ENCODE measurements at places on chromosomes 11 and 22.

- no peak for DNase-seq
Observed at GRCh38 chr22:32335471-32335870, 22.2 kb upstream of the RFPL3 start.

DNA sequence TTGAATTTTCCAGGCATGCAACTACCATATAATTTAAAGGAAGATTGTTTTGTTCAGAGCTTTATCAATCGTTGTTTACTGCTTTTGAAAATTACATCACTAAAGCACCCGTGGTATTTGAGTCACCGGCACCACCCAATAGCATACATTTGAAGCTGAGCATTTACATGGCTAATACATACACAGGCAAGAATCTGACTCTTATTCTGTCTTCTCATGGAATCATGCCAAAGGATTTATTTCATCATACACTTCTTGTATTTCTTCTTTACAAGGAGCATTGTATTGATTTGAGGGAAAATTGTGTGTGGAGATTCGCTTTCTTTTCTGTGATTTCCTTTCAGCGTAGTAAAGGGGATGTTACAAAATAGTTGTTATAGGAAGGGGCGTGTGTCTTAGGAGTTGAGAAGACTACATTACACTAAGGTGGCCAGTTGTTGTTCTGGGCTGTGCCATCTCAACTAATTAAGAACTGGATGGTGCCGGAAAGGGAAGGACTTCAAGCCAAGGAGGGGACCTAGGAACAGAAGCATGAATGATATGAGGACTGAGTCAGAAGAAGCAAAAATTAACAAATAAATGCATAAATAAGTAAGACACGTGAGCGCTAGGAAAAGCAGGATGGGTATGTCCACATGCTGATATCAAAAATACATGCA, 12.9 kb upstream of the CD3E start:
- DNase-seq = no peak

DNA sequence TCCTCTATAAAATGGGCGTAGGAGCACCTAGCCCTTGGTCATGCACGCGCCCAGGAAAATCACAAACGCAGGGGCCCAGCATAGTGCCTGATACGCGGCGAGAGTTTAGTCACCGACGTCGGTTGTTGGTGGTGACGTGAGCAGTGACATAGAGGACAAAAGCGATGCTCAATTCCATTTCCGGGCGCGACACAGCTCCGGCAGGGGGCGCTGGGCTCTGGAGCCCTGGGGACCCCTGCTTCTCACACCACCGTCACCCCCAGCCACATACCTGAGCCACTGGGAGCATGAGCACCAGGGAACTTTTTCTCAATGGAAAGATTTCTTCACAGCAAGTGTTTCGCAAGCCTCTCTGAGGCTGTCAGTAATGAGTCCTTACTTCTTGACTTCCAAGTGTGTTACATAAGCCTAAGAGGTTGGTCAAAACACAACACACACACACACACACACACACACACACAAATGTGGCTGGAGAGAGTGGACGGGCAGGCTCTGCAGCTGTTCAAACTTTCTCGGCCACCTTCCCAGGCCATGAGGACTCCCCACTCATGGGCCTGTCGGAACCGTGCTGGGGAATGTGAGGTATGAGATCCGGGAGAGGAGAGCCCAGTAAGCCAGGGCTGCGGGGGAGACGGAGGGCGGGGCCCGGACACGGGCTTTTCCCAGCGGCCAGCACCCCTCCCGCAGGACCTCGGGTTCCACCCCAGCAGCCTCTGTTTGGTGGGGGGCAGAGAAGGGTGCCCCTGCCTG, 36.9 kb upstream of the LINC01488 start:
- DNase-seq = peak; percentile 10

DNA sequence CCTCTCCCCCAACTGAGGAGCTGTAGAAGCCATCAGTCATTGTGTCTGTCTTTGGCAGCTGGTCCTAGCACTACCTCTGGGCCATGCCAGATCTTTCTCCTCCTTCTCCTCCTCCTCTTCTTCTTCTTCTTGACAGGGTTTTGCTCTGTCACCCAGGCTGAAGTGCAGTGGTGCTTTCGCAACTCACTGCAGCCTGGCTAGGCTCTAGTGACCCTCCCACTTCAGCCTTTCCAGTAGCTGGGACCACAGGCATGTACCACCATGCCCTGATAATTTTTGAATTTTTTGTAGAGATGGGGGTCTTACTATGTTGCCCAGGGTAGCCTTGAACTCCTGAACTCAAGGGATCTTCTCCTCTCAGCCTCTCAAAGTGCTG, 50.1 kb upstream of the SHANK2 start:
- DNase-seq = no peak

- no peak for DNase-seq
Observed at GRCh38 chr22:23718371-23719165, 27.8 kb downstream of the RGL4 start.

GRCh38 chr11:59999691-60000090, 17.3 kb upstream of the OOSP4B start:
- DNase-seq = no peak

GRCh38 chr11:9038541-9038940, 34.7 kb upstream of the NRIP3 start:
- no peak for DNase-seq

- no peak for DNase-seq
Observed at GRCh38 chr11:44389963-44390605, 80.1 kb upstream of the ALX4 start.

- no peak for DNase-seq
Observed at GRCh38 chr22:22682807-22683667, 38.6 kb downstream of the GGTLC2 start.

- no peak for DNase-seq
Observed at GRCh38 chr11:100929377-100929776, 200.2 kb downstream of the PGR start.

DNA sequence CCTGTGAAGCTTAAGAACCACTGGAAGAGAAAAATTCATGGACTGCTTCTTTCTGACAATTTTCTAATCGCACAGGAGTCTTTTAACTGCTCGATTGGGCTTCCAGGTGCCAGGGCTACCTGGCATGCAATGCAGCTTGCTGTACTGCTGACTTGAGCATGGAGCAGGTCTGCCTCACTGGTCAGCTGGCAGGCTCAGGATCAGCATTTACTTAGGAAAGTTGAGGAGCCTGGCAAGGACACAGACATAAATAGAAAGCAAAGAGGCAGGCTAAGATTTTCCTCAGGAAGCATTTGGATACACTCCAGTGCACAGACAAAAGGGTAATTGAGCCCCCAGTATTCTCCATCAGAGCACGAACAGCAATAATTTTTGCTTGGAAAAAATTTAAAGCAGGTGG, 163.5 kb downstream of the CSNK2A3 start:
- no peak for DNase-seq

GRCh38 chr11:26943636-26944035, 50.3 kb upstream of the FIBIN start:
- DNase-seq = no peak

- DNase-seq = no peak
Observed at GRCh38 chr22:35950262-35950661, 78.4 kb downstream of the RBFOX2 start.

- peak; percentile 46 for DNase-seq
Observed at GRCh38 chr11:62880803-62881578, at the start of gene SLC3A2. TSS of gene SLC3A2 (plus strand) at chr11:62880896. CDS start at chr11:62881024, 128 bp downstream.

- no peak for DNase-seq
Observed at GRCh38 chr11:33310720-33311500, 53.7 kb downstream of the HIPK3 start.

- no peak for DNase-seq
Observed at GRCh38 chr11:3914805-3915204, 59.3 kb downstream of the STIM1 start.

DNA sequence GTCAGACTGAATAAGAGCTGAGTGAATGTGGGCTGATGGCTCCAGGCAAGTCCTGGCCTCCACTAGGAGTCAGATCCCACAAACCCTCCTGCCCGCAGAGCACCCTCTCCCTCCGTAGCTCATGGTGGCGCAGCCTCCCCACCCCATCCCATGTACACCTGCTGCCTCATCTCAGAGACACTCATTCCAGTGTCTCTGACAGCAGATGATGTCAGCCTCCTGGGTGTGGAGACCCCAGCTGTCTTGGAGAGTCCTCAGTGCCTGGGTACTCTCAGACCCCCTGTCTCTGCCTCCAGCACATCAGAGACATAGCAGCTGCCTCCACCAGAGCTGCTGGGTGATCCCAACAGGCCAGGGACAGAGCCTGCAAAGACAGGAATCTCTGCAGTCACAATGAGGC, 9.5 kb downstream of the IGLL5 start:
- no peak for DNase-seq

- no peak for DNase-seq
Observed at GRCh38 chr11:111528557-111528956, 12.0 kb upstream of the LAYN start.

DNA sequence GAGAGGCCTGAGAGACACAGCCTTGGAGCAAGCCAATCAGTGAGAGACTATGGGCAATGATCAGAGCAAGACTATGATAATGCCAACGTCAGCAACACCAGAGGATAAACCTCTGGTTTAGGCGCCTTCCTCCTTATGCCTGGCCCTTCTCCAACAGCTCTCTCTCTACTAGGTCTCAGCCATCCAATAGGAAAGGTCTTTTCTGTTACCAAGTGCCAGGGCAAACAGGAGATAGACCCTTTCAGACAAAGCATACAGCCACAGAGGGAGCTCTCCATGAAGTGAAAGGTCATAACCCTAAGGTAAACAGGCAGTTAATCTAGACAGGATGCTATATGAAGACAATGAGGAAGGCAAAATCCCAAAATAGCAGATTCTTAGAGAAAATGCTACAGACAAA, 9.5 kb downstream of the STK33 start:
- DNase-seq = no peak

GRCh38 chr22:38443628-38444521, 11.1 kb downstream of the KCNJ4 start:
- DNase-seq = no peak

GRCh38 chr22:19742160-19743066, 18.2 kb upstream of the TBX1 start:
- no peak for DNase-seq

- no peak for DNase-seq
Observed at GRCh38 chr11:96205460-96205809, 137.6 kb downstream of the MAML2 start.

DNA sequence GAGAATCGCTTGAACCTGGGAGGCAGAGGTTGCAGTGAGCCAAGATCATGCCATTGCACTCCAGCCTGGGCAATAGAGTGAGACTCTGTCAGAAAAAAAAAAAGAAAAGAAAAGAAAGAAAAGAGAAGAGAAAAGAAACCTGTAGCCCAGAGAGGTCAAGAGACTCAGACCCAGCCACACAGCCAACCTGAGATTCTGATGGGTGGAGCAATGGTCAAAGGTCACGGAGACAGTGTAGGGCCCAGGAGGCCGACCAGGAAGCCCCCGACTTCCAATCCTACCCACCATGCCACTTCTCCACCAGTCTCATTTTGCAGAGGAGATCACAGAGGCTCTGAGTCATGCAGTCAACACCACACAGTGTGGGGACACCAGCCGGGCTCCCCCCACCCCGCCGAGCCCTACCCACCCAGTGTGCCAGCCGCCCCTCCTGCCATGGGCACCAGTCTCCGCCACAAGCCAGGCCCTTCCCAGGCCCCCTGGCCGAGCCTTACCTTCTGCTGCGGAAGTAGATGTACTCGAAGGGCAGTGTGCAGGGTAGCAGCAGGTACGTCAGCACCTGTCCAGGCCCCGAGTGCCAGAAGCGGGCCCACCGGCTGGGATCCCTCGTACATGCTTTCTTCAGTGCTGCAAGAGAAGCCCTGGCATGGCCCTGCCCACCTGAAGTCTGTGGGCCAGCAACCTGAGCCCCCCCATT, 7.9 kb downstream of the PNPLA5 start:
- DNase-seq = no peak

DNA sequence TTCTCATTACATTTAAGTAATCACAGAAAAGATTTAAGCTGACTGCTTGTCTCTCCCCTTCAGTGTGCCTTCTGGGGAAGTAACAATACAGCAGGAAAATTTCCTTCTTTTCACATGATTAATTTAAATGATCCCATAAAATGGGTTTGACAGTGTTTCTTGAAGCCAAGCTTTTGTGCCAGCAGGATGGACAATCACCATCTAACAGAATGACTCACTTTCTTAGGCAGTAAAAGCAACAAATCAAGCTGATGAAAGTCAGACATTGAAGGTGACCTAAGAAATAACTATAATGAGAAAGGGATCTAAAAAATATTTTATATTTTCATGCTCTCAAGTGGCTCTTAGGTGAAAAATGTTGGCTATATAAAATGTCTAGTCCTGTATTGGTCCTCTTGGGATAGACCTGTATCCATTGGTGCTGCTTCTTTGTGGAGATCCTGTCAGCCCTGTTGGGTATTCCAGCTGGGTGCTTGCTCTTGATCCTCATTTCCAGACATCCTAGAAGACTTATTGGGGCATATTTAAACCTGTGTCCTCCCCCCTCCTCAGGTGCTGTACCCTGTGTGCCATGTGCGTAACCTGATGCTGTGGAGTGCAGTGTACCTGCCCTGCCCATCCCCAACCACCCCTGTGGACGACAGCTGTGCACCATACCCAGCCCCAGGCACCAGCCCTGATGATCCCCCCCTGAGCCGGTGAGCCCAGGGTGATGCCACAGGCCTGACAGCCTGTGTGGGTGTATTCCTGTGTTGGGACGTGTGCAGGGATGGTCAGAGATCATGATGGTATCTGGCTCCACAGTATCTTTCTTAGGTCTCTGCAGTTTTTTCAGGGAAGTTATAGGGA, 62.7 kb upstream of the HORMAD2 start:
- DNase-seq = no peak

- no peak for DNase-seq
Observed at GRCh38 chr11:69611548-69612526, 29.1 kb upstream of the CCND1 start.

DNA sequence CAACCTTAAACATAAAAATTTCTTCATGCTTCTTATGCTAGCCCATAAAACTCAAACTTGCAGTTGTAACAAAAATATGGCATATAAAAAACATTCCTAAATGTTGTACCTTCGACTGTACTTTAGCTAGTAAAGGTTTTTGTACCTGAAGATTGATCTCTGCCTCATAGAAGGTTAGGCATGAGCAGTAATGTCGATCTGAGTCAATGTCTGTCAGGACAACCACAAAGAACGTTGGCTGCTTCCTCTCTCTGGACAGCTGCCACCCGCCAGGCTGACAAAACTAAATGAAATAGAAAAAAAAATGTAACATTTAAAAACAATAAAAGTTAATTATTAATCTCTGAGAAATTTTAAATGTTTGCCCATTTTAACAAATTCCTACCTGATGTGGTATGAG, 251.3 kb downstream of the SBF2 start:
- no peak for DNase-seq

- DNase-seq = no peak
Observed at GRCh38 chr22:44711690-44712555, 9.9 kb downstream of the PRR5 start.

DNA sequence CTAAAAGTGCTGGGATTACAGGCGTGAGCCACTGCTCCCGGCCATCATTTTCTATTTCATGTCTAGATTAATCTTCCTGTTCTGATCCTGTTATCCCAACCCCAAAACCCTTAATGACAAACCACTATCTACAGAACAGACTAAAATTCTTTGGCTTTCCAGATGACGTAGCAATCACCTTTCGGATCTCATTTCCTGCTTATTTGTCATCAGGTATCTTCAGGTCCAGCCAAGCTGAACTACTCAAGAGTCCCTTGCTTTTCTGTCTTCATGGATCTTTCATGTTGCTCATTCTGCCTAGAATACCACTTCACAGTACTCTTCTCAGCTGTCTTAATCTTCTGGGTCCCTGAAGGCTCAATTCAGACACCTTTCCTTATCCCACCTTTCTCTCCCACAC, 27.4 kb upstream of the IPO7 start:
- no peak for DNase-seq

- no peak for DNase-seq
Observed at GRCh38 chr11:114622858-114623257, 27.3 kb upstream of the NXPE4 start.

GRCh38 chr22:23684026-23684425, 6.8 kb upstream of the RGL4 start:
- no peak for DNase-seq

- no peak for DNase-seq
Observed at GRCh38 chr11:45662096-45662664, 3.2 kb downstream of the CHST1 start.
